ENCODE measurements at places on chromosomes 5 and 9.

DNA sequence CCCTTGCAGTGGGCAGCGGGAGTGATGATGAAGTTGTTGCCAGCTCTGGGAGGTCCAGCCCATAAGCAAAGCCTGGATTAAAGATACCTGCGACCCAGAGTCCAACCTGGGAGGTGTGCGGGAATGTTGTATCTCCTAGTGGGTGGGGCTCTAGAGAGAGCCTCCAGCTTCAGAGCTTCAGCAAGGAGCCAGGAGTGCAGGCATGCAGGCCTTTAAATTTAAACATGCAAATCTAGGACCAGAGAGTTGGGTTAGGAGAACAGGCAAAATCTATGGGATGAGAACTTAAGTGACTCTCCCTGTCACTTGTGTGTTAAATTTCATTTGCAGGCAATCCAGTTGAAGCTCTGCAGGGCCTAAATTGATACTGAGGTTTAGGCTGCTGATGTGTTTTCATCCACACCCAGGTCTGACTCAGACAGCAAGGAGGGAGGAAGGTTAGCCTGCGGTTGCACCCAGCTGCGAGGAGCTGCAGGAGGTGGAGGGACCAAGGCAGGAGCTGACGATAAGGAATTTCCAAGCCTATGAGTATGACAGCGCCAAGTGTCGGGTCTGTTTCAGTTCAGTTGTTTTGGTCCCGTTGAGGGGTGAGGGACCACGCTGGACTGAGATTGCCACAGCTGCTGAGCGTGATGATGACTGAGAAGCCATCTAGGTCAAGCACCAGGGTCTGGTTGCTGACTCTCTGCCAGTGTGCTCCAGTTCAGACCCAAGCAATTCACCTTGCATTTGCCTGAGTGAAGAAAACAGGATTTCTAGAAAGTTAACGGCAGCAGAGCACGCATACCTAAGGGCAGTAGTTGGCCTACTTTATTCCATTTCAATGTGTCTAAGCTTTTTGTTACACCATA is 243.0 kb downstream of the ICE1 start:
- DNase-seq = no peak

DNA sequence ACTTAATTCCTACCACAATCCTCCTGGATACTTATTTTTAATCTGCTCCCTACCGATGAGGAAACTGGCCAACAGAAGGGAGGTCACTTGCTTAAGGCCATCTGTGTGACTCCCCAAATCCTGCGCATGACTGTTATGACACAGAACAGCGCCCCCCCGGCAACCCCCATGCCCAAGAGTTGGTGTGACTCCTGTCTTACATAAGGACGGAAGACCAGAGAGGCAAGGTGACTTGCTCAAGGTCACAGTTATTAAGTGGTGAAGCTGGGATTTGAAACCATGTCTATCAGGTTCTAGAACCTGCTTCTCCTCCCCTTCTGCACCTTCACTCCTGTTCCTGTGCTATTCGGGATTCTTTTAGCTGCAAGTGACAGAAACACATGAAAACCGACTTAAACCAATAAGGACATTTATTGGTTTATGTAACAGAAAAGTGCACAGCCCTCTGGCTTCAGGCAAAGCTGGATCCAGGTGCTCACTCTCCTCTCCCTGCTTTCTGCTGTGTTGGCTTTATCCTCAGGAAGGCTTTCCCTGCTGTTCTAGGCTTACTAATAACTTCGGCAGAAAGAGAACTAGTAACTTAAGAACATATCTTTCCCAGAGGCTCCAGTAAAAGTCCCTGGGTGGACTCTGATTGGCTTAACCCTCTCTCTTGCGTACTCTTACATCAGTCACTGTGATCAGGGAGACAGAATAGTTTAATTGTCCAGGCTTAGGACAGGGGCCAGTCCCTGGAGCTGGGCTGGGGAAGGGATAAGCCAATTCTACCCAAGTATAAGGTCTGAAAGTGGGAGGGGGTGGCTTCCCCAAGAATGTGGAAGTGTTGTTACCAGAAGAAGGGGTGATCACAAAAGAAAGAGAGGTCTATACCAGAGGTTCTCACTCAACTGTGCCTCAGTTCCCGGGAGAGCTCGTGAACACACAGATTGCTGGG is 43.7 kb downstream of the FGF18 start:
- no peak for DNase-seq

- peak; percentile 68 for DNase-seq
Observed at GRCh38 chr5:116576053-116576713, 1.6 kb upstream of the SEMA6A start.

DNA sequence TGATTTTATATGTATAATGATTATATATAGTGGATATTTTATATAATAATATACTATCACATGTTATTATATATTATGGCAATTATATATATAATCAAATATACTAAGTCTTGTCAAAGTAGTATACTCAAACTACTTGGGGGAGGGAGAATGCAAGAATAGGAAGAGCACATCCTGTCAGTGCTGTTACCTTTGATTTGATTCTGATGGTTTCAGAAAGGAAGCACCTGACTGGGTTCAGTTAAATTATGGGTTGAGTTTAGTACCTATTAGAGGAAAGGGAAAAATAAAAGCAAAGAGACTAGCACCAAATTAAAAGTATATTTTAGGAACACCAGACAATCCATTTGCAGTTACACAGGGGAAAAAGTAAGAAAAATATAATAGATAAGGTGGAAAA is 107.6 kb downstream of the GRIA1 start:
- DNase-seq = no peak

- peak; percentile 81 for DNase-seq
Observed at GRCh38 chr9:88534456-88535225, at the start of gene NXNL2. Gene NXNL2, plus strand, starts transcription at chr9:88535178. Its CDS starts 257 bp downstream, at chr9:88535435.

DNA sequence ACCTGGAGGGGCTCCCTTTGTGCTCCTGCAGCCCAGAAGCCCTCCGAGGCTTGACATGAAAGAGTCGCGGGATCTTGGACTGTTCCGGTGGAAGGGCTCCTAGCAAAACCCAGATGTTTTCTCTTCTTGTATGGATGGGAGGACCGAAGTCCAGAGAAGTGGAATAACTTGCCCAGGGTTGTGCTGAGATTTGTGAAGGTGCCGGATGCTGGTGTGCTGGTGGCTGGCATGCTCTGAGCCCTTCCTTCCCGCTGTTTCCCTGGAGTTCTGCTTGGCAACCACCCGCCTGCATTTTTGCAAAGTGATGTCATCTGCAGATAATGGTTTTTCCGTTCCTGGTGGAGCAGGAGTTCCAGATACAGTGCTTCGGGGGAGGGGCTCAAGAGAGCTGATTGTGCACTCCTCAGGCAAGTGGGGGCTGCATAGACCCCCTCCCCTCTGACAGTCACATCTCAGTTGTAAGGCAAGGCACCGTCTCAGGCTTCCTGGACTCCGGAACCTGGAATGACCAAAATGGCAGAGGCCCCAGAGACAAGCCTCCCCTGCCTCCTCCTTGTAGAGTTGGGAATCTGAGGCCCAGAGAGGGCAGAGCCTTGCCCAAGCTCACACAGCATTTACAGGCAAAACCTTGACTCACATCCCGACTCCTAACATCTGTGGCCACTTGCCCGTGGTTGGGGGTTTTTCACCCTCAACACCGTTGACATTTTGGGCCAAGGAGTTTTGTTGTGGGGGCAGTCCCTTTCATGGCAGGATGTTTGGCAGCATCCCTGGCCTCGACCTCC is 157.0 kb downstream of the RGS3 start:
- peak; percentile 76 for DNase-seq

DNA sequence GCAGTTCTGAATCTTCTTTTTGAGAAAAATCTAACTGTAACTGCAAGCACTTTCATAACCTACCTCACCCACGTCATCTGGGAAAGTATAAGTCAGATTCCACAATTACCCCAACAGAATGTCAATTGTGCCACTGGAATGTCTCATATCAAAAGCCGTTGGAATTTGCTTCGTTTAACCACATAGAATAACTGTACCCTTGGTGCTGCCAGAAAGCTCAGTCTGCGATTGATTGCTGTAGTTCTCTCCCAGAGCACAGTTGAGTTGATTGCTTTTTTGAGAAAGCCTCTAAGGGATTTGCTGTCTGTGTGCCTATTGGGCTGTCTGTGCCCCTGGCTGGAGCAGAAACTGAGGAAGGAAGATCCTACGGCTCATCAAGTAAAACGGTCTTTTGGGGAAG is 583.6 kb downstream of the TMEM38B start:
- no peak for DNase-seq

GRCh38 chr5:132785365-132785764 is 8.3 kb upstream of the SEPTIN8 start:
- DNase-seq = no peak

DNA sequence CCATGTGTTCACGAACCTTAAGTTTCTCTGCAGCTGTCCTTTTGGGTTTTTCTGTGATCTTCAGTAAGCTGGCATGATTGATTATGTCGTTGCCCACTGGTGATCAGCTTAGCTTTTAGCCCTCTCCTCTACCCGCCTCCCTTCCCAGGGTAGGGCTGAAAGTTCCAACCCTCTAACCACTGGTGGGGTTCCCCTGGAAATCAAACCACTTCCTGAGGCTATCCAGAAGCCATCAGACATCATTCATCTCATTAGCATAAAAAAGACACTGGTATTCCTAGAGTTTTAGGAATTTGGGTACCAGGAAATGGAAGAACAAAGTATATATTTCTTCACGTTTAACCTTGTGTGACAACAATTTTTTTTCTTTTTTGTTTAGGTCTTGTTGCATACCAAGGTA is 29.8 kb downstream of the SPIN1 start:
- DNase-seq = no peak

DNA sequence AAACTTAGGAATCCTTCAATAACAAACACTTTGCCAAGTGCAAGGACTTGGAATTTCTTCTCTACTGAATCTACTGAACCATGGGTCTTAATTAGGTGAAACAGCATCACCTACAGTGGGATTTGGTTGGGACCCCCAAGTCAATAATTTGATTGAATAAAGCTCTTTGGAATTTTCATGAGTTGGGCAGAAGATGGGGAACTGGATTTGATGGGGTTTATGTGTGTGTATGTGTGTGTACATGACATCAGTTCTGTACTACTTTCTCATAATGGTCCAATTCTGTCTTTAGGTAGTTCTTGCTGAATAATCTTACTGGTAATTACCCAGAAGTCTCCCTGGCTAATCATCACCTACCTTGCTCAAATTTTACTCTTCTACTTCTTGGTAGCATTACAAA is 198.4 kb upstream of the TBCA start:
- DNase-seq = no peak

GRCh38 chr5:18702821-18703220 is 1068.6 kb downstream of the TAF11L14 start:
- no peak for DNase-seq

DNA sequence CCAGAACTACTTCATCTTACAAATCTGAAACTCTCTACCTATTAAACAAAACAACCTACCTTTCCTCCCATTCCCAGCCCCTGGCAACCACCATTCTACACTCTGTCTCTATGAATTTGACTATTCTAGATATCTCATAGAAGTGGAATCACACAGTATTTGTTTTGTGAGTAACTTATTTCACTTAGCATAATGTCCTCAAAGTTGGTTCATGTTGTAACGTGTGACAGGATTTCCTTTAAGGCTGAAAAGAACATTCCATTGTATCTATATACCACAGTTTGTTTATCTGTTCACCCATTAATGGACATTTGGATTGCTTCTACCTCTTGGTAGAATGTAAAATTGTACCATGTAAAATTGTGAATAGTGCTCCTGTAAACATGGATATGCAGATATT is 70.1 kb upstream of the NXNL2 start:
- DNase-seq = no peak

GRCh38 chr9:18359335-18359734 is 114.6 kb upstream of the ADAMTSL1 start:
- no peak for DNase-seq

- DNase-seq = no peak
Observed at GRCh38 chr9:109534151-109534550, 36.0 kb upstream of the PTPN3 start.

DNA sequence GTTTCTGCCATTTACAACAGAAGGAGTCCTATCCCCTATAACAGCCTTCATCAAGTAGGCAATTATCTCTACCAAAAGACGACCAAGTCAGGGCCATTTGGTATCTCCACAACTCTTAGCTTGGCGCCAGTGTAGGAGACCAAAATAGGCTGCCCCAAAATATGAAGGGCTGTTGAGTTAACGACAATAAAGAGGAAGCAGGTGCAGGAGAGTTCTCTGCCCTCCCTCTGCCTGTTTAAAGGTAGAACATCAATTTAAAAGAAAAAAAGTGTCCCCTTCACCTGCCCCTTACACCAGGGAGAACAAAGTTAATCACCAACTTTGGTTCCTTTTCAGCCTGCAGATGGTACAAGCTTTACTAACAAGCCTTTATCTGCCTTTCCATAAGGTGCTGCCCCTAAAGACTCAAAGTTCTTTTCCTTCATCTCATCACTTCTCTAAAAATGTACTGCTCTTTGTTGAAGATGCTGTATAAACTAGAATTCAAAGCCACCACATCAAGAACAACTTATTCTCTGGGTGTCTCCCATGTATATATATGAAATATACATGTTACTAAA is 33.3 kb downstream of the PPP1R2B start:
- no peak for DNase-seq

- DNase-seq = no peak
Observed at GRCh38 chr5:6788439-6788838, 75.2 kb downstream of the TENT4A start.

DNA sequence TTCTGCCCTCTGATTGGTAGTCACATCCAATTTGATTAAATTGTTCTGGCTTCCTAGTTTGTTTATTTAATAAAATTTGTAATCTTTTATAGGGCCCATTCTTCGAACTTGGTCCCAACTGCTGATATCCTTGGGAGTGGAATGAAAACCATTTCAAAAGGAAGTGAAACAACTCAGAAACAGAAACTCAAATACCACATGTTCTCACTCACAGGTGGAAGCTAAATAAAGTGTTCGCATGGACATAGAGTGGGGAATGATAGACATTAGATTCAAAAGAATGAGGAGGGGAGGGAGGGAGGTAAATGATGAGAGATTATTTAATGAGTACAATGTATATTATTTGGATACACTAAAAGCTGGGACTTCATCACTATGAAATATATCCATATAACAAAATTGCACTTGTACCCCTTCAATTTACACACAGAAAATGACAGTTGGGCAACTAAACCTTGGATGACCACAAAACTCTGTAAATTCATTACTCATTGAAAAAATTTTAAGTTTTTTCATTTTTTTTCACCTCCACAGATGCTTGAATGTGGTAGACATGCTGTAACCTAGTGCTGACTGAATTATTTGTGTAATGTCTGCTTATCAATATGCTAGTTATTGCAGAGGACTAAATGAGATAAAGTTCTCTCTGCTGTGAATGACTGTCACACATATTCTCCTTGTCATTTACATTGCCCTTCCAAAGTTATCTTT is 16.0 kb downstream of the ATP10B start:
- DNase-seq = no peak

DNA sequence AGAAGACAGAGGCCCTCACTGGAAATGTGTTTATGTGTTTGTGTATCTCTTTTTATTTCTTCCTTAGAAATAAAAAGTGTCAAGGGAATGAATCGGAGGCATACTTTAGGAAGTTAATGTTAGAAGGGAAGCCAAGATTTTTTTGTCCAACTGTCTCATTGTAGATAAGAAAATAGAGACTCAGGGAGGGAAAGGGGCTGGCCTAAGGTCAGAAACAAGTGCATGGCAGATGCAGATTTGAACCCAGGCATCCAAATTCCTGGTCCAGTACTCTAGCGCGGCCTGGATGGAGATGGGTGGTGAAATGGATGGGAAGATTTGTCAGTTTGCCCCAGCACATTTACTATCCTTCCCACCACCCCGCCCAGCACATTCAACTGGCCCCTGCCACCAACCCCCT is 19.8 kb upstream of the TNIP1 start:
- DNase-seq = no peak

- DNase-seq = no peak
Observed at GRCh38 chr5:13207112-13207511, 737.4 kb downstream of the DNAH5 start.

GRCh38 chr9:68690088-68690487 is 15.0 kb upstream of the PIP5K1B start:
- no peak for DNase-seq

Measured in right lobe of liver (tissue), 6 donors.